ENCODE measurements at places on chromosomes 12 and 14.

DNA sequence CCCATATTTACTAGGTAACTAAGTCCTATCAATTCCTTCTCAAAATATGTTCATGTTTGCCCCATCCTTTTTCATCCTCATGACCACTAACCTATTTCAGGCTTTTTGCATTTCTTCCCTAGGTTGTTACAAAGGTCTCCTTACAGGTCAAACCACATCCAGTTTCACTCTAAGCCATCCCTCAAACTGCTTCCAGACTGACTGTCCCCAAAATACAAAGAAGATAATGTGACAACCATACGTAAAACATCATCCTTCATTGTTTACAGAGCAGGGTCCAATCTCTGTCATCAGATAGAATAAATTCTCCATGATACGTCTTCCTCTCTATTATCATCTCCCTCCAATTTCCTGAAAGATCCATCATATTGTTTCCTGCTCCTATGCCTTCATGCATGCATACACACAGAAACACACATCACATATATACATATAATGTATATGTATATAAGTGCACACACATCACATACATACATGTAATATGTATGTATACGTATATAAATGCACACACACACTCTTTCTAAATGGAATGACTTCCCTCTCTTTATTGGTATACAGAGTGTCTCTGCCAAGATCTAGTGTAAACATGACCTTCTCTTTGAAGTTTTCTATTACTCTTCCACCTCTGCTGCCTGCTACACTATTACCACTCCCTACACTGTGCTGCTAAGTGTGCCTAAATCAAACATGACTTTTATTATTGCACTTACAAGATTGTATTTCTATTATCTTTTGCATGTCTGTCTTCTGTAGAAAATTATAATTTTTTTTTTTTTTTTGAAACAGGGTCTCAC, 30.7 kb upstream of the EPS8 start:
- peaks cover 5% of the 10 kb centered on the region for H3K4me1 ChIP-seq
- no peak for DNase-seq
- no peak overlapping the region for H3K27ac ChIP-seq
- peaks cover 5% of the 10 kb centered on the region for H3K36me3 ChIP-seq
- no peak overlapping the region for H3K4me3 ChIP-seq

GRCh38 chr12:67758119-67758518, 109.6 kb downstream of the DYRK2 start:
- H3K4me1 ChIP-seq, result peaks cover 8% of the 10 kb centered on the region
- peaks cover 2% of the 10 kb centered on the region for H3K36me3 ChIP-seq
- H3K27ac ChIP-seq, result no peak overlapping the region

GRCh38 chr14:38851111-38851510, 251.9 kb downstream of the SEC23A start:
- no peak overlapping the region for H3K27ac ChIP-seq
- H3K4me1 ChIP-seq, result no peaks in the 10 kb centered on the region
- no peaks in the 10 kb centered on the region for H3K27me3 ChIP-seq
- no peaks in the 10 kb centered on the region for H3K36me3 ChIP-seq
- no peak overlapping the region for H3K4me3 ChIP-seq
- no peak for DNase-seq

GRCh38 chr12:117521346-117521745, 159.9 kb upstream of the NOS1 start:
- DNase-seq, result no peak
- H3K4me1 ChIP-seq, result no peaks in the 10 kb centered on the region
- H3K4me3 ChIP-seq, result no peak overlapping the region
- H3K27me3 ChIP-seq, result no peaks in the 10 kb centered on the region

DNA sequence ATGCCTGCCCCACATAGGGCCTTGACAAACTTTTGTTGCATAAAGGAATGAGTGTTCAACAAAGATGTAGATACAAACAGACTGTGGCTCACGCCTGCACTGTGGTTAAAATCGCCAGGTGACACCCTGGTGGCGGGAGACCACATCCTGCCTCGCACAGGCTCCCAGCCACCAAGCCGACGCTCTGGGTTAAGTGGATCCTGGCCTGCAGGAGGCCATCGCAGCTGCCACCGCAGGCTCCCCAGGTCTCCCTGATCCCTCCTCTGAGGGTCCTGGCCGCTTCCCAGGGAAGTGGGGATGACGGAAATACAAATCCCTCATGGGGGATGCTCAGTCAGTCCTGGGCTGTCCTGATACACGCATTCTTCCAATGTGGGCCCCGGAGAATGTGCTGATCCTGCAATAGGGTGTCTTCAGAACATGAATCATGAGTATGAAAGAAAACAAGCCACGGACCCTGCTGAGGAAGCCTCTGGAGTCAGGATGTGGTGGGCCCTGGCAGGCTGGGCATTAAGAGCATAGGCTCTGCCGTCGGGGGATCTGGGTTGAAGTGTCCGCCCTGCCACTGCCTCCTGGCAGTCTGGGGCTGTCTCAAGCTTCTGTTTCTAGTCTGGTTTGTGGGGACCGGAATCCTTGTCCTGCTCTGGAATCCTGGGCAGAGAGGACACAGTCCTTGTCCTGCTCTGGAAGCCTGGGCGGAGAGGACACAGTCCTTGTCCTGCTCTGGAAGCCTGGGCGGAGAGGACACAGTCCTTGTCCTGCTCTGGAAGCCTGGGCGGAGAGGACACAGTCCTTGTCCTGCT, 53.5 kb upstream of the BEGAIN start:
- H3K27ac ChIP-seq, result peak overlapping the region; percentile 91
- H3K36me3 ChIP-seq, result no peaks in the 10 kb centered on the region
- no peaks in the 10 kb centered on the region for H3K27me3 ChIP-seq

DNA sequence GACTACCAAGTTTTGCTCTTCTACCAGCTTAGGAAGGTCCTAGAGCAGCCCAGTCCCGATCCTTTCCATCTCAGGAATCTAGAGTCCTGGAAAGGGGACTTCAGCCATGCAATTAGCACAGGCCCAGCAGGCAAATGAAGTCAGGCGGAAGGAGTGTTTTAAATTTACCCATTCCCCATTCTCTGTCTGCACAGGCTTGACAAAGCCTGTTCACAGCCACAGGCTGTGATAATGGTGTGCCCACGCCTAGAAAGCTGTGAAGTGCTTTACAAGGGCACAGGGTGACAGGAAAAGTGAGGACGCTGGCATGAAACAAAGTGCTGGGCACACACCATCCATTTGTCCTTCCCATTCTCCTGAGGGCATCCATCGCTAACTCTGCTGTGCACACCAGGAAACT, 79.0 kb downstream of the PITPNM2 start:
- peaks cover 38% of the 10 kb centered on the region for H3K4me1 ChIP-seq
- H3K4me3 ChIP-seq, result no peak overlapping the region
- H3K27ac ChIP-seq, result no peak overlapping the region
- no peaks in the 10 kb centered on the region for H3K27me3 ChIP-seq
- DNase-seq, result no peak
- H3K36me3 ChIP-seq, result no peaks in the 10 kb centered on the region

DNA sequence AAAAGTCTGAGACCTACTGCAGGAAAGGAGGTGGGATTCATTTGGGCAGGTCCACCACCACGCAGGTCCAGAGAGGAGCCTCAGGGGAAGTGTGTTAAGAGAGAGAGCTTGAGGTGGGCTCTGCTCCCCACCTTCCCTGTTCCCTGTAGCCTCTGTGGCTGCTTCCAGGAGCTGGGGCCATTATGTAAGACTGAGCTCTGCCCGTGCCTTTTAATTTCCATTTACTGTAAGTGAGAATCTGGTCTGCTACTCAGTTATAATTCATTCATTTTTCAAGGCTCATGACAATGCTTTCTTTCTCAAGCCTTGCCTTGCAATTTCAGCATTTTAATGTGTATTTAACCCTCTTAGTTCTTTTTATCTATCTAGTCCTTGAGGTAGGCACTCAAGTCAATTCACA, 8.3 kb downstream of the SLC4A8 start:
- no peak overlapping the region for H3K4me3 ChIP-seq
- no peak for DNase-seq
- H3K27ac ChIP-seq, result no peak overlapping the region

GRCh38 chr12:106682594-106683234, 91.8 kb upstream of the RIC8B start:
- peaks cover 10% of the 10 kb centered on the region for H3K4me1 ChIP-seq
- no peak for DNase-seq
- peaks cover 9% of the 10 kb centered on the region for H3K27me3 ChIP-seq
- H3K4me3 ChIP-seq, result no peak overlapping the region
- H3K36me3 ChIP-seq, result no peaks in the 10 kb centered on the region

DNA sequence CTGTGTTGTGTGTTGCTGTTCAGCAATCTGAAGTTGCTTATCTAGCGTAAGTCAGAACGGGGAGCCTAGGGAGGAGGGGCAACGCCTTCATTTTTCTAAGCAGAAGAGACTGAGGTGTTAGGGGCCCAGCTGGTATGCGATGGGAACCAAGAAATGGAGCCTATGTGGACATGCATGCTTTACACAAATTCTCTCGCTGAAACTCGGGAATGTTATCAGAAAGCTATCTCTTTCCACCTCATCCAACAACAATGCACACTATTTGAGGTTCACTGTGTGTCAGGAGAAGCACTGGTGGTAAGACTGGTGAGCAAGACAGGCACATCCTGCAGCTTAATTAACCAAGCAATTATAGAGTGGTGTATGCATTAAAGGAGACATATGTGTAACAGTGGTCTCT, 89.7 kb downstream of the NRXN3 start:
- no peak for DNase-seq
- H3K4me1 ChIP-seq, result no peaks in the 10 kb centered on the region

GRCh38 chr12:46351138-46351537, 21.4 kb downstream of the SLC38A2 start:
- H3K27me3 ChIP-seq, result no peaks in the 10 kb centered on the region
- no peak for DNase-seq
- peaks cover 10% of the 10 kb centered on the region for H3K4me1 ChIP-seq
- no peak overlapping the region for H3K4me3 ChIP-seq

- peaks cover 3% of the 10 kb centered on the region for H3K4me1 ChIP-seq
- no peak overlapping the region for H3K27ac ChIP-seq
- no peak for DNase-seq
- H3K36me3 ChIP-seq, result peaks cover 8% of the 10 kb centered on the region
- H3K4me3 ChIP-seq, result no peak overlapping the region
- H3K27me3 ChIP-seq, result peaks cover 61% of the 10 kb centered on the region
Measured at GRCh38 chr12:114481200-114481535, 75.2 kb upstream of the TBX5 start.

GRCh38 chr12:118311666-118312065, 61.0 kb downstream of the TAOK3 start:
- DNase-seq, result no peak
- no peak overlapping the region for H3K4me3 ChIP-seq
- H3K4me1 ChIP-seq, result peaks cover 34% of the 10 kb centered on the region
- no peak overlapping the region for H3K27ac ChIP-seq
- no peaks in the 10 kb centered on the region for H3K27me3 ChIP-seq

DNA sequence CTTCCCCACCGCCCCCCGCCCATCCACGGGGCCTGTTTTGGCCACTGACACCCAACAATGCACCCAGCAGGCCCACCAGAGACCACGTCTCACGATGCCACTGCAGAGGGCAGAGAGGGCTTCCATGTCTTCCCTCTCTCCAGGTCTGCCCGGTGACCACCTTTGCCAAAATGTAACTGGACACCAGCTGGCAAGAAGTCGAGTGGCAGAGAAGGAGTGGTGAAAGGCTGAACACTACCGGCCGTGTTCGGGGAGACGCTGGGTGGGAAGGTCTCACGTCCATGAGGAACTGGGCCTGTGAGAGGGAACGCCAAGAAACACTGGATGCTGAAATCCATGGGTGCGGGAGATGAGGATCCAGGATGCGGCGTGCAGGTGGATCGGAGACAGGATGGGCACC, 308.2 kb downstream of the ADGRD1 start:
- H3K27me3 ChIP-seq, result peaks cover 8% of the 10 kb centered on the region
- H3K36me3 ChIP-seq, result no peaks in the 10 kb centered on the region

DNA sequence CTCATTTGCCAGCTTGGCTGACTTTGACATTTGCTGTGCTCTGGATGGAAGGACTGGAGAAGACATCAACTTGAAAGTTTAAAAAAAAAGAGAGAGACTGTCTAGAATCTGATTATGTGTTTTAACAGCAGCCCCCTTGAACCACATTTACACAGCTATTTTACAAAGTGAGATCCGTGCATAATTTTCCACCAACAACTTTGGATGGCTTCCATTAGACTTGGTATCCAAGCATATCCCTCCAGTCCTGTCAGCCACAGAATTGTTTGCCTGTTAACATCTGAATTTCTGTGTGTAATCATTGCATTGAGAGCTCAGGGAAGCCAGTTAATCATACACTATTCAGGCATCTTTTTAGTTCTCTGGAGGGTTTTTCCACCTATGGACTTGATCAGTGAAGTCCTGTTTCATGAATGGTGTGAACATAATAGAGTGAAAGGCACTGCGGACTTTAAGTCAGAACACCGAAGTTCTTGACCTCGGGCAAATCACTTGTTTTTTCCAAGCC, 93.7 kb downstream of the SAMD4A start:
- peaks cover 7% of the 10 kb centered on the region for H3K27me3 ChIP-seq
- H3K4me1 ChIP-seq, result peaks cover 4% of the 10 kb centered on the region
- no peaks in the 10 kb centered on the region for H3K36me3 ChIP-seq
- no peak for DNase-seq
- no peak overlapping the region for H3K4me3 ChIP-seq
- no peak overlapping the region for H3K27ac ChIP-seq

DNA sequence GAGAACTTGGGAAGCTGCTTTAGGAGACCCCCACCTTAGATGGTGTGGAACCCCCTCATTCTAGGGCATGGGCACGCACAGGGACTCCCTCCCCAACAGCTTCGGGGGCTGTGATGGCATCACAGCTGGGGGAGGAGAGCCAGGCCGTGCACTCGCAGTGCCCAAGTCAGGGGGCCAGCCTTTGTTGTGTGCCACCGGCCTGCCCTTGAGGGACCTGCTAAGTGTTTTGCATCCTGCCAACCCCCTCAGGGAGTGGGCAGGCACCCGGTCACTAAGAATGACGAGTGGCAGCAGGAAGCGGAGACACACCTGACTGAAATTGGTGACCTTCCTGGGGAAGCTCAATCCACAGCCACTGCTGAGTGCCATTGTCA, 334.9 kb upstream of the SFSWAP start:
- no peak overlapping the region for H3K27ac ChIP-seq
- no peaks in the 10 kb centered on the region for H3K36me3 ChIP-seq
- H3K4me1 ChIP-seq, result peaks cover 5% of the 10 kb centered on the region
- peaks cover 18% of the 10 kb centered on the region for H3K27me3 ChIP-seq
- no peak for DNase-seq

- no peak overlapping the region for H3K4me3 ChIP-seq
- H3K4me1 ChIP-seq, result no peaks in the 10 kb centered on the region
- no peak overlapping the region for H3K27ac ChIP-seq
- H3K27me3 ChIP-seq, result no peaks in the 10 kb centered on the region
- peaks cover 10% of the 10 kb centered on the region for H3K36me3 ChIP-seq
Measured at GRCh38 chr14:59342516-59343484, 122.4 kb downstream of the GPR135 start.

DNA sequence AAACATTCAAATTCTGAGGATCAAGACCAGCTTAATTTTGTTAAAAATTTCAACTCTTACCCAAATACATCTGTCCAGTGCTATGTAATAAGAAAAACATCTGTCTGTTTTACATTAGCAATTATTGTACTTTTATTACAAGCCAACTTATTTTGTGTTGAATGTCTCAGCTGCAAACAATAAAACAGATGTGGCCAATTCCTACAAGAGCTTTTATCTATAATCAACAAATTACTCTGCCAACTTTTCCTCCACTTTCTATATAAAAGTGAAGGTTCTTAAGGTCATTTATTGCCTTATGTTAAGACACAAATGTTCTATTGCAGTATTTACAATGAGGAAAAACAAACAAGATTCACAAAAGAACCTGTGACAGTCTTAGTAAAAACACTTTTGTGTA, 72.7 kb downstream of the NOVA1 start:
- no peaks in the 10 kb centered on the region for H3K36me3 ChIP-seq
- no peak for DNase-seq
- no peaks in the 10 kb centered on the region for H3K4me1 ChIP-seq
- no peak overlapping the region for H3K27ac ChIP-seq
- no peaks in the 10 kb centered on the region for H3K27me3 ChIP-seq
- no peak overlapping the region for H3K4me3 ChIP-seq

Measured in T-helper 17 cell (primary cell).